ENCODE measurements at places on chromosomes 12 and 14.

DNA sequence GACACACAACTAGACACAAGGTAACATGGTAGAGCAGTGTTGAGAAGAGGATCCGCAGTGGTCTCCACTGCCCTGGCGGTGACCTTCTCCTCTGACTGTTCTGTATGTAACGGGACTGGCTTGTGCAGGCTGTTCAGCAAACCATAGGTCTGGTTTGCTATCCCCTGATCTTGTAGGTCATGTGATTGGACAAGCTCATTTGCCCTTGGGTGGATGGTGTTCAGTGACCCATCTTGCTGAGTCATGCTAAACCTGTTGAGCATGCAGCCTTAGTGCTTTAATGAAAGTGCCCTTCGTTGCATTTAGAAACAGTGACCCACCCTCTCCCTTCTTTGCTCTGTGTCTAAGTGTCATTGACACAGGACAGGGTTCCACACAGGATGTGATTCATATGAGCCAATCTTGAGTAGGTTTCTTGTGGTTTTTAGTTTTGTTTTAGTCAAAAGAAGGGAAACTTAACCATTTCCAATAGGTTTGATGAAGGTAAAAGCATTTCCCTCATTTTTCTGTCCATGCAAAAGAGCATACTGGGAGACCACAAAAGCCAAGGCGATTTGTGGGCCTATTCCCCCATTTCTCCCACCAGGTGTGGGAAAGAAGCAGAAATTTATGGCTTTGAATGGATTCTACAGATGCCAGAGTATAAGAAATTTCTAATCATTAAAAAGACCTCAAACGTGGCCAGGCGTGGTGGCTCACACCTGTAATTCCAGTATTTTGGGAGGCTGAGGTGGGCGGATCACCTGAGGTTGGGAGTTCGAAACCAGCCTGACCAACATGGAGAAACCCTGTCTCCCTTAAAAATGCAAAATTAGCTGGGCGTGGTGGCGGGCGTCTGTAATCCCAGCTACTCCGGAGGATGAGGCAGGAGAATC is 32.6 kb upstream of the HIF1A start:
- DNase-seq: peak; percentile 9

DNA sequence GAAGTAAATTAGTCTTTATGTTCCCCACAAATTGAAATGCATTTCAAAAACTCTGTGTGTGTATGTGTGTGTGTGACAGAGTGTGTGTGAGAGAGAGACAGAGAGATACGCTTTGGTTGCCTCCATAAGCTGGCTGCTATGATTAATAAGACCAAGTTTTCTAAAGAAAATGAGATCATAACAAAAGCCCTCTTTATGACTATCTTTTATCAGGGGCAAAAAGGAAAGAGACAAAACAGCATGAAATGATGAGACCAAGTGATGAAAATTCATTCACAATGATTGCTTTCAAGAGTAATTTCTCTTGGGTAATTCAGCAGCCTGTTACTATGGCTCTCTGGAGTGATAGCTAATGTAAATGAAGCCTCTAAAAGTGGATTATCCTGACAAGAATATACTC is 277.6 kb upstream of the PLEKHG7 start:
- DNase-seq: no peak

GRCh38 chr12:69986114-69986513 is 161.1 kb downstream of the MYRFL start:
- DNase-seq: no peak

DNA sequence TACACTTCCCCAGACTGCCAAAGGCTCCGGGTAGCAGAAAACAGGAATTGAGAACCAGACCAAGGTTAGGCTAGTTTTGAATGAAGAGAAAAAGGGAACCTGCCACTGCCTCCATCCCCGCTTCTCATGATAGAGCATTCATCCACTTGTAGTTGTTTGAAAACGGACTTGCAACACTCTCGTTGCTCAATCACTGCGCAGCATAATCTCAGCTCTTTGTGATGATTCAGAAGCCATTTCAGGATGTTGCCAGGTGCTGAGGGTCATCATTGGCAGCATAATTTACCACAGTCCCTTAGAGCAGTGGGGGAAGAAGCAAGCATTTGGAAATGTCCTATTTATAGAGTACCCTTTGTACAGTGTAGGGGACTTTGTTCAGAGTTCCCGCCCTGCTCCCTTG is 25.6 kb downstream of the KCNK13 start:
- peak; percentile 15 for DNase-seq

DNA sequence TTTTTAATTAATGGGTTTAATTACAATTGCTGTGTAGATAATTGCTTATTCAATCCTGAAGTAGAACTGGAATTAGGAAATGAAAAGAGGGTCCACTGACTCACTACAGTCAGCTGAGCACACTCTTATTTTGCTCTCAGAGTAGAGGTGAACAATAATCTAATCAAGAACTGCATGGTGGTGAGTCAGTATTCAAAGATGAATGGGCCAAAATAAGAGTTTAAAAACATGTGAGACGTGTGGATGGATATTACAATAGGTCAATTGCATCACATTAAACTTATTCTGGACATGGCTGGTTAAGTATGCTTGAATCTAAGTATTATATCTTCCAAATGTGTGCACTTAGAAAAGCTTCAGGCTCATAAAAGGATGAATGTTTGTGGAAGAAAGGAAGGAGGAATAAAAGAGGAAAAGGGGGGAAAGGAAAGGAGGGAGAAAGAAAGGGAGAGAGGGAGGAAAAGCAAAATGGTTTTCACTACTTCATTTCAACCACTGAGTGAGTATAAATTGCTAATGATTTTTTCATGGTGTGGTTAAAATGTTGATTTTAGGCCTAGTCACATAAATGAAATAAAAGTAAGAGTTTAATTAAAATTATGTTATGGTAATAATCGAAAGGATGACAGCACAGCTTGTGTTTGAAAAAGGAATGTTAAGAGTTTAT is 27.0 kb upstream of the EEA1 start:
- no peak for DNase-seq

DNA sequence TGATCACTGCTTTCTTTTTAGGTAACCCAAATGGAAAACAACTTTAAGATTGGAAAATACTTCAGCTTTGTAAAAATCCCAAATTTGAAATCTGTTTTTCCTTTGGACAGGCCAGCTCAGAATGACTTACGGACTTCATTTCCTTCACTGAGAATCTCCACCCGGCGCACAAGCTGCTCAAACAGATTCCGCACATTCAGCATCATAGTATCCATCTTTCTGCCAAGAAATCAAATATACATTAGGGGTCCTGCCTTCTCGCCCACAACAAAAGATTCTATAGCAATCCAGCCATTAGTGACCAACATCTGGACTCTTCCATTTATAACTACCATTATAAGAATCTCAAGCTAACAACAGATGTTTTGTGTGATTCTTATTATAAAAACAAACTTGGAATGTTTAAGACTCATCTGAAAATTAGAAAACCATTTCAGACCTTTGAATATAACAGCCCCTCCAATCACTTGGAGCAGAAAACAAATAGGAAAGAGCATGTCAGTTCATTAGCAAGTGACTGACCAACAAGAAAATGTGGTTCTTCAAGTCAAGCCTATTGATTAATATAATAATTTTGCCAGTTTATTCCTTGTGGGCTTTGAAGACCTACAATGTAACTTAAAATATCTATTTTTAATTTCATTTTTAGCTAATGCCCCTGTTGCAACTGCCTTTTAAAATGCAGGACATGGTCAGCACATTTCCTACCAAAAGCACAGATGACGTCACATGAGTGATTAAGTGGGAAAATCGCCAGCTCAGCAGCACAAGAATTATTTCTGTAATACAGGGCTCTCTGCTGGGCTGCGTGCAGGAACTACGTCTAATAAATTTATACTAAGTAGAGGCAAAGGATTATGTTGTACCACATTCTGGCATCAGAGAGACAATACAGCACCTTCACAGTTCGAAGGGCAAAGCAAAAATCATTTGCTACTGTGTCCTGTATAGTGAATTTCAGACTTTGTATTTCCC is 8.5 kb downstream of the RACGAP1 start:
- DNase-seq: peak; percentile 62

GRCh38 chr14:20468764-20469241 is 403 bp upstream of the PNP start:
- peak; percentile 1 for DNase-seq

DNA sequence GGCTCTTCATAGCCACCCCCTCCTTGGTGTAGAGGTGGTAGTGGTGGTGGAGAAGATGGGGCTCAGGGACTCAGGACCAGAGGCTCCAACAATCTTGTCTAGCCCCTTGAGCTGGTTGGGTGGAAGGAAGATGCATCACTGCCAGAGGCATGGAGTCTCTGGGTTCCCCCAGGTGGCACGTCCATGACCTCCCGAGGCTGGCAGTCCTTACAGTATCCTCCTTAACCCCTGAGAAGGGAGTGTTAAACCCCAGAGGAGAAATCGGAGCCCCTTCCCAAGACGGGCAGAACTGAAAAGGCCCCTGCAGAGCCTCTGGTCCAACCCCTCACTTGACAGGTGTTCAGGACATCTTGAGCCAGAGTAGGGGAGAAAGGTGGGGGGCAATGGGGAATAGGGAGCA is 9.1 kb downstream of the KRT83 start:
- no peak for DNase-seq

GRCh38 chr14:92459030-92459949 is 54.3 kb upstream of the RIN3 start:
- no peak for DNase-seq

- DNase-seq: no peak
These were observed 105.9 kb upstream of the ETV6 start for GRCh38 chr12:11543457-11544158.

- DNase-seq: peak; percentile 67
These were observed 91.8 kb upstream of the RIC8B start for GRCh38 chr12:106682594-106683234.

DNA sequence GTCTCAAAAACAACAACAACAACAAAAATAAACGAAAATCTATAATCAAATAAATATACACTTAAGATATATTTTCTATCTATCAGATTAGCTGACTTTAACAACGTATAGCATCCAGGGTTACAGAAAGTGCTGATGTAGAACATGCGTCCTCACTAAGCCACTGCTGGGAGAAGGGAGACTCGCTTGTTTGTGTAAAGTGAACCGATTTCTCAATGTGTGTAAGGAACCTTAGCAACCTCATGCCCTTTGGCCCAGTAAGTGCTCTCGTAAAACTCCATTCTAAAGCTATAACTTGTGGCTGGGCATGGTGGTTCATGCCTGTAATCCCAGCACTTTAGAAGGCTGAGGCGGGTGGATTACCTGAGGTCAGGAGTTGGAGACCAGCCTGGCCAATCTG is 23.8 kb downstream of the NFKBIA start:
- DNase-seq: no peak

GRCh38 chr14:31229009-31229408 is 21.4 kb upstream of the HECTD1 start:
- no peak for DNase-seq

GRCh38 chr12:7498809-7499208 is 4.8 kb downstream of the CD163 start:
- no peak for DNase-seq

- peak; percentile 74 for DNase-seq
These were observed 40.9 kb downstream of the PTGER2 start for GRCh38 chr14:52355016-52355431.

GRCh38 chr12:113933201-113933786 is 32.8 kb downstream of the RBM19 start:
- DNase-seq: no peak

GRCh38 chr14:31194661-31195060 is 12.9 kb downstream of the HECTD1 start:
- DNase-seq: no peak

DNA sequence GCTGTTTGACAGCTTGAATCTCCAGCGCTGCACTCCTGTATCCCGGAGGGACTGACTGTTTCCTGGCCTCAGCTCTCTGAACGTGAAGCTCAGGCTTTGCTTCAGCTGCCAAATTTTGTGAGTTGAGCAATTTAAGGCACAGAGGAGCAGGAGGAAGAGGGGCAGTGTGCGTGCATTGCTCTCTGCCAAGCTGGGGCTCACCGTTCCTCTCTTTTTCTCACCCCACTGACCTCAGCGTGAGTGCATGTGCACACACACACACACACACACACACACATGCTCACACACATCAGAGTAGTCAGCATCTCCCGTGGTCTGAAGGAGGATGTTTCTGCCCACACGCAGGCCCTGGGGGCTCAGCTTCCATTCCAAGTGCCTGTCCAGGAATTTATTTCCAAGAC is 27.8 kb upstream of the BDKRB2 start:
- DNase-seq: no peak

- DNase-seq: no peak
These were observed 86.3 kb downstream of the PLCZ1 start for GRCh38 chr12:18651525-18651924.

DNA sequence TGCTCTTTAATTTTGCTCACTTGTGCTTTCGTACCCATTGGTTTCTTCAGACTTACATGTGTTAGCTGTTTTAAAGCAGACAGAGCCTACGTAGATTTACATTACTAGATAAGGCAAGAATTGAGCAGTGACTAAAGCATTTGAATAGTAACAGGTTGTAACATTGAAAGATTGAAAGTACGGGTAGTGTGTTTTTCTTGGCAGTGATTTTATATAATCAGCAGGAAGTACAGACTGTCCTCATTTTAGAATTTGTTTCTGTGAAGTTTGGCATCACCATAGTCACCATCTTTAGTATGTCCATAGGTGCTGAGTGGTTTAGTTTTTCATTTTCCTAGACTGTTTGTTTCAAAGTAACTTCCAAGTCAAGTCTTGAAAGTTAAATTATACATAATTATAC is 14.0 kb downstream of the RTRAF start:
- DNase-seq: no peak

DNA sequence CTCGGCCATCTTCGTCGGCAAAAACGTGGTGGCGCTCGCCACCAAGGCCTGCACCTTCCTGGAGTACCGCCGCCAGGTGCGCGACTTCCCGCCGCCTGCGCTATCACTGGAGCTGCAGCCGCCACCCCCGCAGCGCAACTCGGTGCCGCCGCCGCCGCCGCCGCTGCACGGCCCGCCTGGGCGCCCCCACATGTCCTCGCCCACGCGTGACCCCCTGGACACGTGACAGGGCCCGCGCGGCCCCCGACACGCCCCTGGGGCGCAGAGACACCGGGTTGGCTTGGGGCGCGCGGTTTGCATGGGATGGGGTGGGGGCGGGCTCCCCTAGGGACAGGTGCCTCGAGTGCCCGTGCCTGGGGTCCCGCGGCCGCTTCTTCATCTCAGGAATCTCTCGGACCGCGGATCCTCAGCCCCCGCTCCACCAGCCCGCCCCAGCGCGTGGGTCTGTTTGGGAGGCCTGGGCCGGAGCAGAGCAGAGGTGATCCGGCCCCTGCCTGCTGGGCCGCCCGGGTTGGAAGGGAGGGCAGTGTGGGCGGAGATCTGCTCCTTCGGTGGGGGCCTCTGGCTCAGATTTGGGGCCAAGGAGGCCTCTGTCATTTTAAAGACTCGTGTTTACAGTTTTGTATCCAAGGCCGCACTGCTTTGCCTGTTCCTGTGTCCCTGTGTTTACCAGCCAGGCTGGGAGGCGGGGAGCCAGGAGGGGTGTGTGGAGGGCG is 3.3 kb downstream of the TMEM121 start:
- no peak for DNase-seq

- DNase-seq: no peak
These were observed 312.0 kb downstream of the KCNC2 start for GRCh38 chr12:74897425-74898211.

DNA sequence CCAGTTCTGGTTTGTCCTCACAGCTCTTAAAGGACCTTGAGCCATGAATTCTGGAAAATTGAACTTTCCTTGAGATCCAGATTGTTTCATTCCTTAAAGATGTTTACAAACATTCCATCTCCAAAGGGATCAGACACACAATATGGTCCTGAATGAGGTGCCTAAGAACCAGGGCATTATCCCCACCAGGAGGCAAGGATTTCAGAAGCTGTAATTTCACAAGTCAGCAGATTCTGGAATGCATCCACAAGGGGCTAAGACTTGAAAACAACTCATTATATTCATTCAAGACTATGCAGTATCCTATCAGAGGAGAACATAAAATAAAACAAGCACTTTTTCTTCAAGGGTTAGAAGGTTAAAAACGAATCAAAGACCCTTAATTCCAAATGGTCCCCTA is 15.1 kb downstream of the KCNH5 start:
- no peak for DNase-seq

Data from ACHN (cell line).